Esophagus mucosa (tissue), 1 donor: ENCODE measurements at places on chromosomes 2 and 18. TPM values are rescaled to one million over a fixed set of nuclear protein-coding genes. Genes with fewer than 3 reads are reported as not detected.

- ATAC-seq, result no peak
Measured at GRCh38 chr2:168514692-168515091, 58.6 kb downstream of the CERS6 start.

- no peak for ATAC-seq
Measured at GRCh38 chr2:36783246-36783645, 86.7 kb downstream of the VIT start.

DNA sequence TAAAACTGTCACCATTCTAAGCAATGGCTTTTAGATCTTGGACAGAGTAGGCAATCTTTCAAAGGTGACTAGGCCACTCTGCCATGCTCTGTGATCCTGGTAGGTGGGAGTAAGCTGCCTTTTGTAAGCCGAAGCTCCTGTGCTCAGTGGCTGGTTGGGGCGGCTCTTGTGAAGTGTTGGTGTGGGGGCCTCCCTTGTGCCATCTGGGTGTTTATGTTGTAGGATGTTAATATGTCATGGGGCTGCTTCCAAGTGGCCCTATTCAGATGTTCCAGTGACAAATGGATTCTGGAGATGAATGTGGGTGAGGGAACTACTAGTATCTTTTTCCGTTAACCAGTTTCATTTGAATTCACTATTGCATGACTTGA, 116.8 kb upstream of the SPRED2 start:
- no peak for ATAC-seq

ROCK2 gene
- total RNA-seq, result 14.4 TPM

KCNJ13 gene
- not detected for total RNA-seq

LRRTM1 gene
- total RNA-seq, result not detected

UGT1A6 gene
- 11.2 TPM for total RNA-seq

COL4A4 gene
- 0.24 TPM for total RNA-seq

HOXD8 gene
- total RNA-seq, result 0.88 TPM

REG3A gene
- not detected for total RNA-seq

TLX2 gene
- total RNA-seq, result not detected

DNA sequence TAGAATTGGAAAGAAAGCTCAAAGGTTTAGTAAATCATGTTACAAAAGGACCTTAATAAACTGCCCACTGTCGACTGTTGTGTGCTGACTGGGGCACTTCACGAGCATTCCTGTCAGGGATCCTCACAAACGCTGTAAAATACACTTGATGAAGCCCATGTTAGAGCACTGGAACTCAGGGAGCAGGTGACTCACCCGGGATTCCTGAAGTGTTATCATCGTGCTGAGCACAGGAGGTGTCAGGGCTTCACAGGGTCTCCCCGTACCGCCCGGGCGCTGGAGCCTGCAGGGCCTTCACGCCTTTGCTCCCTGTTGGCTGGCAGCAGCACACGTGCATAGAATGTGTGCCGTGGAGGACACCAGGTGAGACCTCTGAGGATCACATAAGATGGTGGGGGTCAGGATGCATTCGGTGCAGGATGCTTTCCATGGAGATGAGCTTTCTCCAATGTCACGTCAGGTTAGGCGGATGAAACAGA, 187.3 kb downstream of the SNTG2 start:
- no peak for ATAC-seq

- ATAC-seq, result no peak
Measured at GRCh38 chr2:120348737-120349439, 3.0 kb downstream of the INHBB start.

DNA sequence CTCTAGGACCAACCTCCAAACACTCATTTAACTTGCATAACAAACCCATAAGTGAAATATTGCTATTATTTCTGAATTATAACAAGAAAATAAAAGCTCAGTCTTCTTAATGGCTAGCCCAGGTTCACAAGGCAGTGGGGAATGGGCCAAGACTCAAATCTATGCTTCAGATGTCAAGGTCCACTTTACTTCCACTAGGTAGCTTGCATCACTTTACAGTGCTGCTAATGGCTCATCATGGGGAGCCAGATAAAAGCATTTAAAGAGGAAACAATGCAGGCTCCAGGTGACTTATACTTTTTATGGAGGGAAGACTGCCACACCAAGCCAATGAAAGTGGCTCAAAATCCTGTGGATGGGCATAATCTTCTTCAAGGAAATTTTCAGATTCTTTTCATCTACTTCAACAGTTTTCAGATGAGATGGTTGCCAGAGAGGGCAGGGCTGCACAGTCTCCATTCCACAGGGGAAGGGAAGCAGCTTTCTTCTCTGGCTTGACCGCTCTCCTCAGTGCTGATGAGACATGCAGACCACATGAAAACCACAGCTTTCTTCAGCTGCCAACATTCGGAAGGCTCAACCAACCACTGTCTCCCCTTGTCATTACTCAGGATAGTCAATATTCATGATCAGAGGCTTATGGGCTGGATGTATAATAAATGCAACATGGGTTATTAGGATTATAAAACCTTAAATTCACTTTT, 361.9 kb upstream of the MEX3C start:
- ATAC-seq, result no peak
